ENCODE measurements at places on chromosomes 6 and 20. TPM values are rescaled to one million over a fixed set of nuclear protein-coding genes. Genes with fewer than 3 reads are reported as not detected.

Gene HSPA1L
- 6.1 TPM for polyA plus RNA-seq

Gene DDX43
- polyA plus RNA-seq: 0.83 TPM

Gene CAPN11
- 0.38 TPM for polyA plus RNA-seq

Gene SLC35F1
- polyA plus RNA-seq: 0.10 TPM

Gene ABCF1
- 18.8 TPM for polyA plus RNA-seq

Gene FUT9
- polyA plus RNA-seq: 0.02 TPM

Gene RSPO4
- polyA plus RNA-seq: not detected

Gene TREM2
- 4.1 TPM for polyA plus RNA-seq

Gene ANKEF1
- 1.1 TPM for polyA plus RNA-seq

Gene SAMD3
- 2.7 TPM for polyA plus RNA-seq

Gene SIGLEC1
- polyA plus RNA-seq: 3.3 TPM

Gene HLA-DRB5
- 0.41 TPM for polyA plus RNA-seq

Gene PPP1R3G
- polyA plus RNA-seq: 0.90 TPM

Gene C20orf141
- not detected for polyA plus RNA-seq

Gene NUDT3
- polyA plus RNA-seq: 25.8 TPM

Measured in ovary (tissue), 10 donors.